ENCODE measurements at places on chromosomes 6 and 20. TPM values are rescaled to one million over a fixed set of nuclear protein-coding genes. Genes with fewer than 3 reads are reported as not detected.

DNA sequence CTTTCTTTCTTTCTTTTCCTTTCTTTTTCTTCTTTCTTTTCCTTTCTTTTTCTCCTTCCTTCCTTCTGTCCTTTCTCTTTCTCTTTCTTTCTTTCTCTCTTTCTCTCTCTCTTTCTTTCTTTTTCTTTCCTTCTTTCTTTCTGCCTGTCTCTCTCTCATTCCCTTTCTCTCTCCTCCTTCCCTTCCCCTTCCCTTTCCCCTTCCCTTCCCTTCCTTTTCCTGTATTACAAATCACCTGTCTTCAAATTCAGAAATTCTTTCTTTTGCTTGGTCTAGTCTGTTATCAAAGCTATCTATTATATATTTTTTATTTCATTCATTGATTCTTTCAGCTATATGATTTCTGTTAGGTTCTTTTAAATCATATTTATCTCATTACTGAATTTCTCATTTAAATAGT lies 315.2 kb upstream of the NOX3 start:
- no peak for DNase-seq

GRCh38 chr6:14075095-14075503 lies 42.5 kb upstream of the CD83 start:
- no peak for DNase-seq

DNA sequence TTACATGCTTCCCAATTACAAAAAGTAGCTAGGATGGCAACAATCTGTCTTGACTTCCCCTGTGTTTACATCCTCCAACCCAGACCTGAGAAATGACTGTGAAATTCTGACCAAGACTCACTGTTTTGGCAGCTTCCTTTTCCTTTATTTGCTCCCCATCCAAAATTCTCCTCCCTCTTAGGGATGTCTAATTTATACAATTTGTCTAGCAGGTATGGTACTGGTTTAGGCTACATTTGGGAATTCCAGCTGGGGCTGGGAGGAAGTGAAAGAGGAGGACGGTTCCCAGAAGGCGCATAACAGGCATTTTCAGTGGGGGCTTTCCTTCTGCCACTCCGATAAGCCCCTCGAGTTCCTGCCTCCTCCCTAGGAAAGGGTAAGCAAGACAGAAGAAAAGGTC lies 231.5 kb upstream of the BTBD3 start:
- DNase-seq: no peak

DNA sequence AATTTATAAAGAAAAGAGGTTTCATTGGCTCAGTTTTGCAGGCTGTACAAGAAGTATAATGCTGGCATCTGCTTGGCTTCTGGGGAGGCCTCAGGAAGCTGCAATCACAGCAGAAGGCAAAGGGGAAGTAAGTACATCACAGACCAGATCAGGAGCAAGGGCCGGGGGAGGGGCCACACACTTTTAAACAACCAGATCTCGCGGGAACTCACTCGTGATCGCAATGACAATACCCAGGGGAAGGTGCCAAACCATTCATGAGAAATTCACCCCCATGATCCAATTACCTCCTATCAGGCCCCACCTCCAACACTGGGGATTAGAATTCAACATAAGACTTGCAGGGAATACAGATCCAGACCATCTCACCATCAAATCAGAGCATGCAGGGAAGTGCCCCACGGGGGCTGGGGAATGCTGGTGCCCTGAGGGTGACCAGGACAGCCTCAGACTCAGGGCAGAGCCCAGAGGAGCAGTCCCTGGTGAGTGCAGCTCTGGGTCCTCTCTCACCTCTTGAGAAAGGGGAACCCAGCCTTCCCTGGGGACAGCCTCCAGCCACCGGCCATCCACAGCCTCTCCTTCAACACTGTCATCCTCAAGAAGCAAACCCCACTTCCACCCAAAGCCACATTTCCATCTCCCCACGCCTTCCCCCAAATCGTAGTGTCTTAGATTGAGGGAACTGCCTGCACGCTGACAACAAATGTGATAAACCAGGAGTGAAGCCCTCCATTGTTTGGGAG lies 80.7 kb downstream of the ANKRD60 start:
- peak; percentile 45 for DNase-seq

- DNase-seq: no peak
These were observed 52.6 kb downstream of the GINS1 start for GRCh38 chr20:25459916-25460535.

- DNase-seq: no peak
These were observed 480.7 kb downstream of the RFPL4B start for GRCh38 chr6:112827793-112828192.

GRCh38 chr6:4191271-4191721 lies 55.9 kb upstream of the ECI2 start:
- no peak for DNase-seq

- no peak for DNase-seq
These were observed 606.5 kb downstream of the HACE1 start for GRCh38 chr6:104253236-104253635.

DNA sequence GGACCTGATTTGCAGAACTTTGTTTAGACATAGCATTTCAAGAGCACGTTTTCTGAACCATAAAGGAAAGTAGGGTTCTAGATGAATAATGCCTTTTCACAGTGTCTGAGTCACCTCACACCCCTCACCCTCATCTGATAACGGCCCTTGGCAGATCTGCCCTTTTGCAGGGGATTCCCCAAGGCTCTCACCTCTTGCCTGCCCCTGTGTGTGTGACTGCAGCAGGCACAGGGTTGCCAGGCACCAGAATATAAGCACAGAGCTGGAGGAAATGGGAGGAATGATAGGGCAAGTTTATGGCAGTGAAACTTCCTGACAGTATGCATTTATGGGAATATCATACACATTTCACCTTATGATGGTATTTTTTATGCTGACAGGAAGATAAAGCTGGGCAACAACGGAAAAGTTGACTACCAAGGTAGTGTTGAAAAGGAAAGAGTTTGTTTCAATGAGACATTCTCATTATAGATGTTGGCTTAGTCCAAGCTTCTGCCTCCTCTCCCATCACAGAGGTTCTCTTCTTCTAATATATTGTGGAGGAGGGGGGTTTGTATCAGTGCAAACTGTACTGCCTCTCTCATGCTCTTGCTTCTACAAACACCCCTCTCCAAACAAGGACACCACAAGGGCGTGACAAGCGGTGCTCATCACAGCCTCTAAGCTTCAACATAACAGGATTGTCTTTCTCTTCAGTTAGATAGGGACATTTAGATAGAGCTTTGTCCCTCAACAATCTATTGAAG lies 101.5 kb upstream of the BACH2 start:
- no peak for DNase-seq

DNA sequence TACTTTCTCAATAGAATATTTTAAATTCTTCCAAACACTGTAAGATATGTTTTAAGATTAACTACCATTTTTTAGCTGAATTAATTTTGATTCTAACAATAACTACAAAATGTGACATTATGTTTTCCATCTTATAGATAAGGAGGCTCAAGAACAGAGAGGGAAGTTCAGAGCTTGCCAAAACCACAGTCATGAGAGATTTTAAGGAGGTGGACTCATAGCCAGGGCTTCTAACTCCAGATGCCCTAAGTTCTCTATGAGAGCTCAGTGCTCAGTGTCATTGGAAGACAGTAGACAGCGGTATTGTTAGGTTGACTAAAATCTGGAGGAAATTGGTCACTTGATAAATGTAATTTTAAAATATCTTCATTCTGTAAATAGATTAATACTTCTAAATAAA lies 144.2 kb downstream of the PACRG start:
- DNase-seq: no peak

DNA sequence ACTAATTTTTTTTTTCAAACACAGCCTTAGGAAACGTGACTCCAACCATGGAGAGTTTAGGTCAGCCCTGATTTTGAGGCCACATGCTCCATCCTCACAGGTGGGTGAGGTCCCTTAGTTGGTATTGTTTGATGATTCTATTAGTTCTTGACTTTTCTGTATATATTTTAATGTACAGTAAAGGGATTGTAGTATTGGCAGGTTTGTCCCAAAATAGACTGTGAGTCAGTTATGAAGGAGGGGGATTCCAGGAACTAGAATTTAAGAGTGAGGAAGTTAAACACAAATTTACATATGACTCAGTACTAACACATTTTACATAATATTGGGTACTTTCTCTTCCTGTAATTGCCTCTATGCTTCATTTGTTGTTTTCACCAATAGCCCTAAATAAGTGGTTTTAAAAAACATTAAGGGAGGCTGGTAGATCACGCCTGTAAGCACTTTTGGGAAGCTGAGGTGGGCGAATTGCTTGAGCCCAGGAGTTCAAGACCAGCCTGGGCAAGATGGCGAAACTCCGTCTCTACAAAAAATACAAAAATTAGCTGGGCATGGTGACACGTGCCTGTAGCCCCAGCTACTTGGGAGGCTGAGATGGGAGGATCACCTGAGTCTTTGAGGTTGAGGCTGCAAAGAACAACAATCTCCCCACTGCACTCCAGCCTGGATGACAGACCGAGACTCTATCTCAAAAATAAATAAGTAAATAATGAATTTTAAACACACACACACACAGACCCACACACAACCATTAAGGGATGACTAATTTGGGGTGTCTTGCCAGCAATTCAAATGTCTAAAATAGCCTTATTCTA lies 81.8 kb downstream of the SGK1 start:
- DNase-seq: no peak

- no peak for DNase-seq
These were observed 190.7 kb upstream of the FBXL4 start for GRCh38 chr6:99138445-99138844.

- no peak for DNase-seq
These were observed at the start of gene UNC93A for GRCh38 chr6:167290786-167291622. TSS of gene UNC93A (plus strand) at chr6:167291315. CDS start at chr6:167291490, 175 bp downstream.

DNA sequence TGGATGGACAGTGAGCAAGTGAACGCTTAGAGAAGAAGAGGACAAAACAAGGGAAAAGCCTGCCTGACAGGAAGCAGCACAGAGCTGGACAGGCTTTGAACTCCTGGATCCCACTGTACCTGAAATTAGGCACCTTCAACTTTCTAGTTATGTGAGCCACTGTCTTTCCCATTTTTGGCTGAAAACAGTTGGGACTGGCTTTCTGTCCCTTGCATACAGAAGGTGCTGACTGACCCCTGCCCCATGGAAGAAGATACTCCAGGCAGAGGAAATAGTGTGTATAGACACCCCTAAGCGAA lies 122.8 kb downstream of the CEBPB start:
- no peak for DNase-seq

DNA sequence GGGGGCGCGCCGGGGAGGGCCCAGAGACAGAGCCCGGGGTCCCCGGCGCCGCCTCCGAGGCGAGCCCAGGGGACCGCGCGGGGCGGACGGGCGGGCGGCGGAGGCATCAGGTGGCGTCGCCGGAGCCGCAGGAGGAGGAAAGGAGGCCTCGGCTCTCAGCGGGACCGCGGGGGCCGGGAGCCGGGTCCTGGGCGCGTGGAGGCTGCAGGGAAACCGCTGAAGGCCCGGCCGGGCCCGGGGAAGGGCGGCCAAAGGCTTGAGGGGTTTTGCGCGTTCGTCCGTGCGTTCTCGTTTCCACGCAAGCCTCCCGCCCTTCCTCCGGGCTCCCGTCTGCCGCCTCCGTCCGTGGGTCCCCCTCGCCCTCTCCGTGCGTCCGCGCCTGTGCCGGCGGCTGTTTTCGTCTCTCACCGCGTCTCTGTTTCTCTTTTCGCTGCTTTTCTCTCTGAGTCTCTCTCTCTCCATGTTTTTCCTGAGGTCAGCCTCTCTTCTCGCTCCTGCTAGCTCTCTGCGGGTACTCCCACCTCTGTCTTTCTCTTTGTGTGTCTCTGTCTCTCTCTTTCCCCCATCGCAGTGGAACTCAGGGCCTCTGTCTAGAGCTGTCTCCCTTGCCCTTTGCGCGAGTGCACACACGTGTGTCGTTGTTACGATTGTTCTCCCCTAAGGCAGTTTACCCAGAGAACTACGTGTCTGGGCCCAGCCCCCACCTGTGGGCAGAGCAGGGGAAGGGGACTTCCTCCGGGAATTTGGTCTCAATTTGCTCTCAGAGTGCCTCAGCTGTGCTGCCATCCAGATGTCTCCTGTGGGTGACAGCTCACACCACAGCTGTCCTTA lies 2.1 kb downstream of the IRF4 start:
- DNase-seq: no peak

- DNase-seq: no peak
These were observed 602.7 kb downstream of the PRKN start for GRCh38 chr6:162124710-162125435.

DNA sequence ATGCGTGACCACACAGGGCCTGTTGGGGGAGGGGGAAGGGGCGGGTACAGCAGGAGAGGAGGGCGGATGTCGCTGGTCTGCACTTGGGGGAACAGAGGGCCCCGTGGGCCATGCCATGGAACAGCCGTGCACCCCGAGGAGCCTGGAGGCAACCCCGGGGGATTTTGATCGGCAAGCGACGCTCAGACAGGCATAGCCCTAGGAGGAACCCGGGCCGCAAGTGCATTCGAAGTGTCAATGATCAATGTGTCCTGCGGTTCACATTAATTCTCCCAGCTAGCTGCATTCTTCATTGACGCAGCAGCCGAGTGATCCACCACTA lies 772.8 kb upstream of the DEFB115 start:
- DNase-seq: no peak

OR2B2 gene
- not detected for total RNA-seq

KCNQ5 gene
- 29.1 TPM for total RNA-seq

RIPOR2 gene
- total RNA-seq: 73.8 TPM

PKIB gene
- 0.32 TPM for total RNA-seq

GPR6 gene
- not detected for total RNA-seq

AKAP12 gene
- not detected for total RNA-seq

LY6G6F gene
- total RNA-seq: not detected

JAG1 gene
- 8.3 TPM for total RNA-seq

C20orf144 gene
- total RNA-seq: 0.69 TPM

RRAGD gene
- 0.41 TPM for total RNA-seq

OGFRL1 gene
- 31.0 TPM for total RNA-seq

ABHD16B gene
- total RNA-seq: not detected

E2F1 gene
- total RNA-seq: 19.2 TPM

BPIFB4 gene
- not detected for total RNA-seq

Measured in Karpas-422 (cell line).